Activated naive CD8-positive, alpha-beta T cell treated with anti-CD3 and anti-CD28 coated beads for 36 hours (primary cell): ENCODE measurements at places on chromosomes 7 and 10. TPM values are rescaled to one million over a fixed set of nuclear protein-coding genes. Genes with fewer than 3 reads are reported as not detected.

Gene ECHDC3
- 1.9 TPM for total RNA-seq

Gene TNRC18
- 47.6 TPM for total RNA-seq

Gene TAC1
- 0.78 TPM for total RNA-seq

- no peak for DNase-seq
Measured at GRCh38 chr7:31114593-31115343, 62.7 kb downstream of the ADCYAP1R1 start.

DNA sequence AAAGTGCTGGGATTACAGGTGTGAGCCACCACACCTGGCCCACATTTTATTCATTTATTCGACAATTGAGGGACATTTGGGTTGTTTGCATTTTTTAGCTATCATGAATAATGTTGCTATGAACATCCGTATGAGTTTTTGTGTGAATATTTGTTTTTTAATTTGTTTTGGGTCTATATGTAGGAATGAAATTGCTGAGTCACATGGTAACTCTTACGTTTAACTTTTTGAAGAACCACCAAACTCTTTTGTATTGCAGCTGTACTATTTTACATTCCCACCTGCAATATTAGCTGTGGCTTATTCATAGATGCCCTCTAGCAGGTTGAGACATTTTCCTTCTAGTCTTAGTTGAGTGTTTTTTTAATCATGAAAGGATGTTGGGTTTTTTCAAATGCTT is 14.4 kb downstream of the PLAC9 start:
- no peak for DNase-seq
